ENCODE measurements at places on chromosomes 6 and 20.

DNA sequence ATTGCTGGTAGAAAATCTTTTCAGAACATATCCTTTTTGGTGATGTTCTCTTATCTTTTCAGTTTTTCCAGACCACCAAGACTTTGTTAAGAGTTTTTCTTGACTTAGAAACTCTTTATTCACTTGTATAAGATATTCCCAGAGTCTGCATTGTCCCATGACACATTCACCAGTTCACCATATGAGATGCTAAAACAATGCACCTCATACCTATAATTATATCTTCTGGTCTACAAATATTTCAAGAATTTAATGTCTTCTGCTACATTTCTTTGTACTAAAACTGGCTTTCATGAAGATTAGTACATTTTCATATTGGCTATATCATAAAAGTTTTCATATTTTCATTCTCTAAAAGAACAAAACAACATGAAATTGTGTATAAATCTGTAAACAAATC lies 111.3 kb downstream of the ADGRG6 start:
- DNase-seq = peak; percentile 68

GRCh38 chr6:111573131-111573883 lies 32.4 kb downstream of the TRAF3IP2 start:
- peak; percentile 76 for DNase-seq

GRCh38 chr6:104625536-104625935 lies 234.2 kb downstream of the HACE1 start:
- DNase-seq = peak; percentile 98

- DNase-seq = peak; percentile 86
These were observed 47.2 kb upstream of the IPCEF1 start for GRCh38 chr6:154403788-154404187.

DNA sequence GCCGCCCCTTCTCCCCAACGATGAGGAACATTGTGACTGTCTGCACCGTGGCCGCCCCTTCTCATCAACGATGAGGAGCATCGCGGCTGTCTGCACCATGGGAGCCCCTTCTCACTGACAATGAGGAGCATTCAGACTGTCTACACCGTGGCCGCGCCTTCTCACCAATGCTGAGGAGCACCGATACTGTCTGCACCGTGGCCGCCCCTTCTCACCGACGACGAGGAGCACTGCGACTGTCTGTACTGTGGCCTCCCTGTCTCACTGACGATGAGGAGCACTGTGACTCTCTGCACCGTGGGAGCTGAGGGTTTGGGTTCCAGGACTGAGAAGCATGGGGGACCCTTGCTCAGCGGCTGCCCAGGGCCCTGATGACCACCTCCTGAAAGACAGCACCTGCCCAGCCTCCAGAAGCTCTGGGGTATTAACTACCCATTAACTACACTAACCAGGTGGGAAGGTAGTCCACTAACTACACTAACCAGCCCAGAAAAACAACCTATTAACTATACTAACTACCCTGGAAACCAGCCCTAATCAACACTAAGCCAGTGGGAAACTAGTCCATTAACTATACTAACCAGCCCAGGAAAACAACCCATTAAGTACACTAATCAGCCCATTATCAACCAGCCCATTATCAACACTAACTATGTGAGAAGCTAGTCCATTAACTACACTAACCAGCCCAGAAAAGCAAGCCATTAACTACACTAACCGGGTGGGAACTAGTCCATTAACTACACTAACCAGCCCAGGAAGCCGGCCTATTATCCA lies 116.9 kb downstream of the TAF4 start:
- DNase-seq = no peak

GRCh38 chr20:61073376-61073775 lies 178.7 kb upstream of the CDH4 start:
- peak; percentile 33 for DNase-seq

DNA sequence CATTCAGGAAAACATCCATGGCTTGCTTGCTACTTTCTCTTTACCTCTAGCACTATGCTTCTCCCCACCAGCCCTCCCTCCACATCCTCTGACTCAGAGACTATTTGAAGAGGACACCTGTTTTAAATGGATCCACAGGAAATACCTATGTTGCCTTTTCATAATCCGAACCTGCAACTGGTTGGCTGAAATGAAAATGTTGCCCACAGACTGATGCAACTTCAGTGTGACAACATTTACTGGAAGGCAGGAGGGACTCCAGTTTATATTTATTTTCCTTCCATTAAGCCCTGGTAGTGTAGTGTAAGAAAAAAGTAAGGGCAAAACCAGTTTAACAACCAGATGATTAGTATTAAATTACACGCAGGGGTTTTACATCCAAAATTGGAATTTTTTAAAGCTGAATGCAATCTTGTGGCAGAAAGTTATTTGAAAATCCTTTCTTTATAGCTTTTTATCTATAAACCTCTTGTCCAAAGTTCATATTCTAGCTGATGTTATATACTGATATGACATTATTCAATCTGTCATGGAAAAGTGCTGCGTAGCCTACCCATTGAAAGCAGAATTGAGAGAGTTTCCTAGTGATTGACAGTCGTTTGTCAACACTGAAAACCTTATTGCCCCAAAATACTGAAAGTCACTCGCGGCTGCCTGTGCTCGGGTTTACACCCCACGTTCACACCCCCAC lies 881 bp upstream of the AIG1 start:
- peak; percentile 51 for DNase-seq

- no peak for DNase-seq
These were observed 198.7 kb upstream of the STXBP5 start for GRCh38 chr6:147005499-147005898.

DNA sequence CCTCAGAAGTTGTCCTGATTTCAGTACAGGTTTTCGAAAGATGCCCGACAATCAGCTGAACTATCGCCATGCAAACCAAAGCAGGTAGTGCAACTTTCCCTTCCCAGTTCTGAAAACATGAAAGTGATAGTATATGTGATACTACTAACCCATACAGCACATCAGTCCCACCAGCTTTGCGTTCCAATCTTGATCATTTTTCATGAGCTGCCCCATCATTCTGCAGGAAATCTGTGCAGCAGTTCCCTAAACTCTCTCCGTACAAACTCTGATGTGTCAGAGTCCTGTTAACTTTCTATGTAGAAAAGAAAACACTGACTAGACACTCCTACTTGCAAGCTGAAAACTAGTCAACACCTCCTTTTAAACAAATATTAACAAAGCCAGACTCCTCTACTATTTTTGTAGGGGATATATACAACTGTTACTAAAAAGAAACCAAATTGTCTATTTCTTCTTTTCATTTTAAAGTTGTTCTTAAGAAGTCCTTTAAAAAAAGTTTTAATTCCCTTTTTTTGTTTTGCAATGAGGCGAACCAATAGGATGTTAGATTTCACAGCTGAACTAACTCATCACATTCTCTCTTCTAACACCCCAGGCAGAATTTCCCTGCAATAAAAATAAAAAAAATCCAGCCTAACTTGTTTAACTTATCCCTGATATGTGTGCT lies 99.6 kb upstream of the DST start:
- DNase-seq = no peak

- DNase-seq = no peak
These were observed 9.3 kb upstream of the MAP3K5 start for GRCh38 chr6:136801581-136801980.

- peak; percentile 70 for DNase-seq
These were observed 67.4 kb upstream of the ASCC3 start for GRCh38 chr6:100948381-100949133.

- no peak for DNase-seq
These were observed 225.9 kb upstream of the CITED2 start for GRCh38 chr6:139600343-139600742.

GRCh38 chr6:22349528-22349927 lies 52.7 kb upstream of the PRL start:
- no peak for DNase-seq

GRCh38 chr6:152669895-152670294 lies 27.8 kb upstream of the MYCT1 start:
- DNase-seq = peak; percentile 13

DNA sequence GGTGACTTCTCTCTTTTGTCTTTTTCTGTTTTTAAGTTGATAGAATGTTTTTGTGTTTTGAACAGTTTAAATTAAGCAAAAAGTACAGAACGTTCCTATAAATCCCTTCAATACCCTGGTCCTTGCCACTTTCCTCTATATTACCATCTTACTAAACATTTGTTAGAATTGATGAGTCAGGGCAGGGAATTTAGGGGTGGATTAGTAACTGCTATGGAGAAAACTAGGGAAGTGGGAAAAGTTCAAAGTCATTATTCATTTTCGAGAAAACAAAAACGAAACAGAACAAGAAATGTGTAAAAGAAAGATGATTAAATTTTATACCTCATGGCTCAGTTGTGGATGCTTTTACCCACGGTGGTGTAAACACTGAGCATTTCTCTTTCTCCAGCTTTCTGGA lies 240.4 kb upstream of the SULF2 start:
- DNase-seq = peak; percentile 63

- DNase-seq = no peak
These were observed 81.4 kb upstream of the DUSP22 start for GRCh38 chr6:210778-211374.

DNA sequence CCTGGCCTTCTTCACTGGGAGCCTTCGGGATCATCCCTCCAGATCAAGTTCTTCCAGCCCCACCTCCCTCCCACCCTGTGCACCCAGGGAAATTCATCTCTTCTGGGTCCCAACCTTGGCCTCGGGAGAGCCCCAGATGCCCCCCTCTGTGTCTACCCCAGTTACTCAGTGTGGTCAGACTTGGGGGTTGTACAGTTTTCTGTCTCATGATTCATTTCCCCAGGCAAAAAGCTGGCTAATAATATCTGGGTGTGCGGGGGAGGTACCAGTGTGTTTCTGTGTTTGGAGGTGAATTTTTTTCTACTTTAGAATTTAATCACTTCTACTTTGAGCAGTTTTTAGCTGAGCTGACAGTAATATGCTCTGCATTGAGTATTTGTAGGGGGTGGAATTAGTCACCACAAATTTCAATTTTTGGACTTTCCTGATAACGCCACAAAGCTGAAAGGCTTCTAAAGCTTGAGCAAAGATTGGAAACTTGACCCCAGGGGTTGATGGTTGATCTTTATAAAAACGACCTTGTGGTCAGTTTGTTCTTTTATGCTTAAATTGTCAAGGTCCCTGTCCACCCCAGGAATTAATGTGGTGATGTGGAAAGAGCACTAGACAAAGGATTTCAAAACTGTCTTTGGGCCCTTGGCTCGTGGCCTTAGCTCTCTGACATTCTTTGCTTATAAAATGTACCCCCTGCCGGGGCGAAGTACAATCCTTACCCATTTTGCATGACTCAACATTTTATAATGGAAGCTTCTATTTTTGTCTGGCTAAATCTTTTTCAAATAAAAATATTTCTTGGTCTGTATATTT lies 284.7 kb upstream of the TAB2 start:
- DNase-seq = peak; percentile 95

DNA sequence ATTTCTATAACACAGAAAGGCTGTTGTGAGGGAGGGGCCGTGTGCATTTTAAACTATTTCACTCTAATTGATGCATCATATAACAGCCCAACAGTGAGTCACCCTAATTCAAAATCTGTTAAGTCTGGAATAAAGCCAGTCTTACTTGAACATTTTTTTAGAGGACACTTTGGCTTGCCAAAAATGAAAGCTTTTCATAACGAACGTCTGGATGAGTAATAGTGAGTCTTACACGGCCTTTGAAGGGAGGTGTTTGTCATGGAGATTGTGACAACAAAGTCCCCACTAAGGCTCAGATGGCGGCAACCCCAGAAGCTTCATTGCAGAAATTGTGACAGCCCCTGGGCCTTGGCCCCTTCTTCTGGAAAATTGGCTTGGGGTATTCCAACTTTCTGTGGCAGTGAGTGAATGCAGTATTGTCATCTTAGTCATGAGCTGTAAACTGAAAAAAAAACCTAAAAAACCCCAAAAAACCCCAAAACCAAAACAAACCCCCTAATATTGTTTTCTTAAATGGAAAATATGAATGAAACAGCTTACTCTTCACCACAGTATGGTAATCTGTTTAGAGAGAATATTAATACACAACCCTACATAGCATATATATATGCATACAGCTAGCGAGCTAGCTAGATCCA lies 92.6 kb upstream of the CLDN20 start:
- DNase-seq = peak; percentile 93

- peak; percentile 28 for DNase-seq
These were observed 95.5 kb upstream of the VGLL2 start for GRCh38 chr6:117169781-117170281.

- peak; percentile 4 for DNase-seq
These were observed 113.6 kb upstream of the ZFP64 start for GRCh38 chr20:52305024-52305645.
